SK-N-SH treated with all-trans-retinoic acid at 6 μM for 48 hours (cell line): ENCODE measurements at places on chromosomes 3 and 15.
A peak's percentile ranks its signal among the peaks of the same experiment; 100 is the strongest.

DNA sequence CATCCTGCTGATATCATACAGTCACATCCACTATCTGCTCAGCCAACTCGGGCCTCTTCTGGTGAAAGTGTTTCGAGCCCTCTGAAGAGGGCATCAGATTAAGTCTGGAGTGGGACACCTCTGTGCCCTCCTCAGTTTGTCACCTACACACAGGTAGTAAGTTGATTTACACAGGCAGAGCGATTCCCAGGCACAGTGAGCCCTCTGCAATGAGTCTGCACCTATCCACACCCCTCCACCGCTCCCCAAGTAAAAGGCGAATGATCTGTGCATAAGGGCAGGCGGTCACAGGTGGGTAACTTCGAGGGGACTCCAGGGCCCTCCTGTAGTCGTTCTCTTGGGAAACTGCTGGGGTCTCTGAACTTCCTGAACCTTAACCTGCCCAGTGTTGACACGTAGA, 152.0 kb downstream of the ATP10A start:
- ATAC-seq = no peak

DNA sequence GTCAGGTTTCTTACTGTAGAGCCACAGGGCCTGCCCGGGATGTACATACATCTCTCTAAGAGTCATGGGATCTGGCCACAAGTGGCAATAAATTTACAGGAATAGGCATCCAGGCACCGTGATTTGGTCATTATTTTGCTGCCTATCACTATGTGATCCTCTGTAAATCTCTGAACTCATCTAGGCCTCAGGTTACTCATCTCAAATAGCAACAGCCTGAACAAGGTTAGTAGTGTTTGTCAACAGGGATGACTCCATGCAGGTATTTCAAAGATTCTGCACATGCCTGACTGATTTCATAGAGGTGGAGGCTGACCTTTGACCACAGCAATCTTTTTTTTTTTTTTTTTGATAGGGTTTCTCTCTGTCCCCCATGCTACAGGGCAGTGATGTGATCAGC, 88.8 kb upstream of the TBL1XR1 start:
- no peak for ATAC-seq

GRCh38 chr15:98330692-98331435, 317.5 kb upstream of the IGF1R start:
- ATAC-seq = no peak

DNA sequence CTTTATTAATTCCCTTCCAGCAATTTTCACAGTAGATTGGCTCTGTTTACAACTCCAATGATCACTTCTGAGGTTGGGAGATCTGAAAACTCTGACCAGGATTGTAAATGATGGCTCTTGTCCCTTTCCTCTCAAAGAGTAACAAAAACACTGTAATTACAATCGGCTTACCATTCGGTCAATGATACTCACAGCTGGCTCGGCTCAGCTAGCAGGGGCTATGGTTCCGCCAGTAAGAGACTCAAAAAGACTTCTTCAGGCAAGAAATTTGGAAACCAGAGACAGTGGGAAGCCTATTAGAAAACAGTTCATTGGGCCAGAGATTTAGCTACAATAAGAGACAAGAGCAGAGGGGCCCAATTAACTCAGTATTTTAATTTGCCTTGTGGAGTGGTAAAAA, 96.6 kb downstream of the LRRC3B start:
- ATAC-seq = no peak

- no peak for ATAC-seq
Measured at GRCh38 chr3:101204246-101204645, 116.1 kb downstream of the IMPG2 start.

DNA sequence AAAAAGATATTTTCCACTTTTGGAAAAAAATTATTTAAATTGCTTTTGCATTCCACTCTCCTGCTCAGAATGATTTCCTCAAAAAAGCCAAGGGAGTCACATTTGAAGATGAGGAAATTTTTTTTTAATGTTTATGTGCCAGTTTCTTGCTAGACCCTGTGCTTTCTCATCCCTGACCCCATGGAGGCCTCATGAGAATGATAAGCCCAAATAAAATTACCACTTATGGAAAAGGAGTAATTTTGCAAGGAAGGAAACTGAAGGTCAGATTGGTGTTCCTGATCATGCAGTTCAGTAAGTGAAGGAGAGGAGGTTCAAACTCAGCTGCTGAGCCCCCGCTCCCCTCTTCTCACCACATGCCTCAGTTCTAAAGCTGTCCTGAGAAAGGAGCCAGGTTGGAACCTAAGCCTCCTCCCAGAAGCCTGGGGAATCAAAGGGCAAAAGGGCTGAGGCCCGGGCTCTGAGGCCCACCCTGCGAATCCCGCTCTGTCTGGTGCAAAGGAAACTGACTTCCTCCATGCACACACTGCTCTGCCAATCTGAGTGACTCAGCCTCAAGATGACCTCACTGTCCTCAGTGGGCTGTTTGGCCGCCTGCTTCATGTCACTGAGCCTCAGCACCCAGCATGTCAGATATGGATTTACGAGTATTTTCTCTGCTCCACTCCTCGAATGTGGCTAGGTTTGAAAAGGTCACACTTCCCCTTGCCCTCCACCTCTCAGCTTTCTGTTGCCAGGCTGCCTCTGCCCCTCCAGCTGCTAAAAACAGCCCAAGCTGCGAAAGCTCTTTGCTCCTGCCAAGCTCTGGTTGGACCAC, 56.9 kb upstream of the FLNB start:
- peak; percentile 87 for ATAC-seq

DNA sequence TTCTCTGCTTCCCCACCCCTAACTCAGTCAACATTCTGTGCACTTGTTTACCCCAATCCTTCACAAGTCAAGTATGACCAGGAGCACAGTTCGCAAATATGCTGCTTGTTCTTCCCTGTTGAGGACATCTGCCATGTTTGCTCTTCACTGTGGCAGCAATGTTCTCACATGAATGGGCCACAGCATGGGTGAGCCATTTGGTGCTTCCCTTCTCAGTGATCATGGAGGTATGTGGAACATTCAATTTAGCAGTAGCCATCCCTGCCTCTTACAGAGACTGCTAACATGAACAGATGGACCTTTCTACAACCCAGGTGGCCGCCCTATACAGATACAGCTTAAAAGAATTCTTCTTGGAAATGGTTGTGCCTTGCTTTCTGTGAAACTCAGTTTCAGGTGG, 660.1 kb upstream of the SGO1 start:
- no peak for ATAC-seq

GRCh38 chr15:27448986-27449385, 478.0 kb downstream of the GABRG3 start:
- ATAC-seq = no peak

GRCh38 chr3:41848753-41849574, 112.9 kb downstream of the ULK4 start:
- ATAC-seq = no peak

DNA sequence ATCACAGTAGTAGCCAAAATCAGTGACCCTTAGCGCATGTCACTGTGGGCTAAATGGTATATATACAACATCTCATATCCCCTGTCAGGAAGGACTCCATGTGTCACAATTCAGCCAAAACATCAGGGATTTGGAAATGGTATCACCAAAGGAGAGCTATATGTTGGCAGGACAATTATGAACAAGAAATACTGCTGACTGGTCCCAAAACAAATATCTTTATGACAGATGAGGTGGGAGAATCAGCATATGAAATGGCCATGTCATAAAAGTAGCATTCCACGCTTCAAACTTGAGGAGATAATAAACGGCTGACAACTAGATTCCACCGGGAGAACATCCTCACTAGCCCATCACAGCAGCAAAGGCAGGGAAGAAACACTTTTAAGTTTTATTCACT, 158.4 kb downstream of the MAGI1 start:
- no peak for ATAC-seq

GRCh38 chr15:42354824-42355223, 4.5 kb upstream of the CAPN3 start:
- no peak for ATAC-seq

DNA sequence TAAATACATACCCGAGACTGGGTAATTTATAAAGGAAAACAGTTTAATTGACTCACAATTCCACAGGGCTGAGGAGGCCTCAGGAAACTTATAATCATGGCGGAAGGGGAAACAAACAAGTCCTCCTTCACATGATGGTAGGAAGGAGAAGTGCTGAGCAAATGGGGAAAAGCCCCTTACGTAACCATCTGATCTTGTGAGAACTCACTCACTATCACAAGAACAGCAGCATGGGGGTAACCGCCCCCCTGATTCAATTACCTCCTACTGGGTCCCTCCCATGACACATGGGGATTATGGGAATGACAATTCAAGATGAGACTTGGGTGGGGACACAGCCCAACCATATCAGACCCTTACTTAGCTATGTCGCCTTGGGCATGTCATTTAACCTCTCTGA, 27.7 kb downstream of the SCG3 start:
- no peak for ATAC-seq

GRCh38 chr3:193010191-193010590, 92.5 kb upstream of the MB21D2 start:
- no peak for ATAC-seq

DNA sequence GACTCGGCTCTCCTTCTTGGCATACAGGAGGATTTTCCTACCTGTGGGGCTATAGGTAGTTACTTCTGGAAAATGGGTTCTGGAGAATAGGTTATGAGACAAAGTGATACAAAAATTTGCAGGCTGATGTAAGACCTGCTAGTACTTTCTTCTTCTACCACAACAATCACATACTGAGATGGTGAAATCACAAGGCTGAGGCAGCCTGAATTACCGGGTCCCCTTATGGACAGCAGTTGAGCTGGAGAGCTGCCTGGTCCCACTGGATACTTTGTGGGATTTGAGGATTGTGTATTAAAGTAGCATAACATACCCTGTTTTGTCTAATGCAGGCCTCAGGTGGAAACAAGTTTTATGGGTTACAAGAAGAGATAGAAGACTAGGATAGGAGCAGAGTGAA, 86.5 kb upstream of the FAM98B start:
- no peak for ATAC-seq

GRCh38 chr3:64304828-64305410, 79.7 kb upstream of the PRICKLE2 start:
- no peak for ATAC-seq

DNA sequence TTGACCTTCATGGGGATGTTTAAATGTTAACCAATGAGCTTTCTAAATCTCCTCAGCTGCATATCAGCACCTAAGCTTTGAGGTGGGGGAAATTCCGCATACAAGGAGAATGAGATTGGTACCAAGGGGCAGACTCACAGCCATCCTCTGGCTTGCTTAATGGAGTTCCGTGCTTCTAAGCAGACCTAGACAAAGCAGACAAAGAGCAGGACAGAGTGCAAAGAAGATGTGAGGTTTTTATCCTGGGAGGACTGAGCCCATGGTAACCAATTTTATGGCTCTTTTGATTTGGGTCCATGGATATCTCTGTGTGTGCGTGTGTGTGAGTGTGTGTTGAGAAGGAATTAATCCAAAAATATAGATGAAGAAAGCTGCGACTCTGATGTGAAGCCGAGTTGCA, 7.5 kb downstream of the TAFA4 start:
- ATAC-seq = no peak

GRCh38 chr3:144645300-144645699, 673.7 kb downstream of the DIPK2A start:
- no peak for ATAC-seq

GRCh38 chr3:117863146-117863545, 1153.6 kb downstream of the TUSC7 start:
- ATAC-seq = no peak

GRCh38 chr3:194632809-194633348, 340 bp downstream of the TMEM44 start:
- peak; percentile 54 for ATAC-seq

GRCh38 chr15:57314221-57314620, 62.1 kb upstream of the CGNL1 start:
- ATAC-seq = no peak

GRCh38 chr15:32641517-32642059, at the start of gene SCG5:
Gene SCG5, plus strand, starts transcription at chr15:32641710. Its CDS starts 1,883 bp downstream, at chr15:32643593.
- peak; percentile 82 for ATAC-seq

- ATAC-seq = no peak
Measured at GRCh38 chr3:99118381-99118780, 216.9 kb upstream of the DCBLD2 start.

DNA sequence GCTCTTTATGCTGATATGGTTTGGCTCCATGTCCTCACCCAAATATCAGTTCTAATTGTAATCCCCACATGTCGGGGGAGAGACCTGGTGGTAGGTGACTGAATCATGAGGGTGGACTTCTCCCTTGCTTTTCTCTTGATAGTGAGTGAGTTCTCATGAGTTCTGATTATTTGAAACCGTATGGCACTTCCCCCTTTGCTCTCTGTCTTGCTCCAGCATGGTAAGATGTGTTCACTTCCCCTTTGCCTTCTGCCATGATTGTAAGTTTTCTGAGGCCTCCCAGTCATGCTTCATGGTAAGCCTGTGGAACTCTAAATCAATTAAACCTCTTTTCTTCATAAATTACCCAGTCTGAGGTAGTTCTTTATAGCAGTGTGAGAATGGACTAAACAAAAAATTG, 107.6 kb downstream of the IMPG2 start:
- no peak for ATAC-seq

- no peak for ATAC-seq
Measured at GRCh38 chr3:173301647-173302046, 95.9 kb upstream of the NLGN1 start.

- no peak for ATAC-seq
Measured at GRCh38 chr15:65767264-65767595, 24.9 kb downstream of the DENND4A start.

- peak; percentile 69; the same call in 2 of the 3 replicates for ATAC-seq
Measured at GRCh38 chr3:55720614-55721013, 233.5 kb upstream of the WNT5A start.

DNA sequence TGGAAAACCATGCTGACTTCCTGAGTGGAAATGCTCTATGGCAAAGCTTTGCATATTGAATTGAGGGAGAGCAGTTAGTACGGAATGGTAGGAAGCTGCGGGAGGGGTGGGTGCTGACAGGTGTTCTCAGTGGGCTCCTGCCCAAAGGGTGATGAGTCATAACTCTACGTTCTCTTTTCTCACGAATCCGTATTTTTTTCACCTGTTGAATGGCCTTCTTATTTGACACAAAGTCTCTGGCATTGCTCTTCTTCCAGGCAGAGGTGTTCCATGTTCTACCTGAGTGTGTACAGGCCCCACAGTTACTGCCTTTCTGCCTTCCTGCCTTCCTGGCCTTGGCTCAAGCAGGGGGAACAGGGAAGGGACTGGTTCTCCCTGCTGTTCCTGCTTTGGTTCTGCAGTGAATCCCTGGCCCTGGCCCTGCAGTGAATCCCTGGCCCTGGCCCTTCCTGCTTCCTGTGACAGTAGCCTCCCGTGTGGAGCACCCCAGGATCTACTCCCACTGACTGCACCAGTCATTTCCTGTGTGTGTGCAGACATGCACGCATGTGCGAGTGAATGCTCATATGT, 31.9 kb downstream of the TRAK1 start:
- ATAC-seq = no peak
